ENCODE measurements at places on chromosomes 16 and 17.

DNA sequence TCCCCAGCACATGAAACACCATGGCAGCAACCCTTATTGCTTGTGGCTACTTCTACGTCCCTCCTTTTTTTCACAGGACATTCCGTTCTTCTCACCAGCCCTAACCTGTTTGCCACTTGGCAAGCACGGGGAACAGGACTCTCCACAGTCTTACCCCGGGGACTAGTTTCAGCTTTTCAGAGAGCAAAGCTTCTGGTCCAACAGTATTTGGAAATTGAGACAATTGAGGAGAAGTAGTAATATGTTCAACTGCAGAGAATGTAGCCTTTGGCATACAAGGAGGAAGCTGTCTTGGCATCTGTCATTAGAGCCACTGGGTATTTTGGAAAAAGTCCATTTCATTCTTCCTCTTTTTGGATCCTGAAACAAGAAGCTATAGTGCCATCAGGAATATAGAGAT, 65.7 kb downstream of the MAP2K6 start:
- no peak for DNase-seq

DNA sequence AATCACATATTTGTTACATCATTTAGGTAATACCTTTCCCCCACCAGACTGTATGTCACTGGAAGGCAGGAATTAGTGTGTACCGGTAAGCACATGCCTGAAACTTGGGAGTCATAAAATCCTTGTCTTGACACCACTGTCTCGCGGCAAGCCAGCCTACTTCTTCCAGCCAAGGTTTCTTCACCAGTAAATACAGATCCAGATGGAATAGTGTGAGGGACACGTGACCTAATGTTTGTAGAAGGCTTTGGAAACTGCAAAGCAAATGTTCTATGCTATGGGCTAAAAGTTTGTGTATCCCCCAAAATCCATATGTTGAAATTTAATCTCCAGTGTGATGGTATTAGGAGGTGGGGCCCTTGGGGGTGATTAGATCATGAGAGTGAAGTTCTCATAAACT, 126.1 kb downstream of the HS3ST4 start:
- DNase-seq, result no peak

DNA sequence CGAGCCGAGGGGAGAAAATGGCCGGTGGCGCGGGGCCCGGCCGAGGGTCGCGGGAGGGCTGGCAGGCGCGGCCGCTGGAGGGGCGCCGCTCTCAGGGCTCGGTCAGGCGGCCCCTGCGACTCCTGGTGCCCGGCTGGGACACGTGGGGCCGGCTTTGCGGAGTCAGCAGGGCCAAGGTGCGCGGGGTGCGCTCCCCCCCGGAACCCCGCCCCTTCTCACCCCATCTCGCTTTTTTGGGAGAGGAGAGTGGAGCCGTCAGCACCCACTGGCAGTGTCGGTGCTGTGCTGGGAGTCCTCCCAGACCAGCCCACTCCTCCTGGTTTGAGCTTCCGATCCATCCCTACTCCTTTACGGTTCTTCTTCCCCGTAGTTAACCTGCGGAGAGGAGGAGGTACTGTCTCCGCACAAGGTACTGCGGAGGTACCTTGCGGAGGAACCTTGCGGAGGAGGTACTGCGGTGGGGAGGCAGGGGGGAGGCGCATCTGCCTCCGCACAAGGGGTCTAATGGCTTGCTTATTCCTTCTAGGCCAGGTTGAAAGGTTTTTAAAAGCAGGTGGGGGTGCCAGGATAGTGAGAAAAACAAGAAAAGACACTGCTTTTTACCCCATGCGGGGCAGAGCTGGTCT, 19.1 kb upstream of the CBX8 start:
- DNase-seq, result peak; percentile 66

DNA sequence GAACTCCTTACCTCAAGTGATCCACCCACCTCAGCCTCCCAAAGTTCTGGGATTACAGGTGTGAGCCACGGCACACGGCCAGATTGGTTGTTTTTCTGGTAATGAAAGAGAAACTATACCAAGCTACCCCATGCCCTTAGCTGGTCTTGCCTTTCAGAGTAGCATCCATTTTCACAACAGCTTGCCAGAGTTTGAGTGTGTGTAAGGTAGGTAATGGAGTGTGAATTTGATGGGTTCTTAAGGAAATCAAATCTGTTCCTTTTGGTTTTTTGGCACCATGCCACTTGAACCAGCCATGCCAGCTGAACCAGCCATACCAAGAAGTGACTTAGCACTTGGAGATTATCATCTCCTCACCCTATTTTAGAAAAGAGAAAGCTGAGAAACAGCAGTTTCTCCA, 5.1 kb downstream of the CALCOCO2 start:
- DNase-seq, result no peak
